Central memory CD4-positive, alpha-beta T cell (primary cell): ENCODE measurements at places on chromosomes 12 and 14.

DNA sequence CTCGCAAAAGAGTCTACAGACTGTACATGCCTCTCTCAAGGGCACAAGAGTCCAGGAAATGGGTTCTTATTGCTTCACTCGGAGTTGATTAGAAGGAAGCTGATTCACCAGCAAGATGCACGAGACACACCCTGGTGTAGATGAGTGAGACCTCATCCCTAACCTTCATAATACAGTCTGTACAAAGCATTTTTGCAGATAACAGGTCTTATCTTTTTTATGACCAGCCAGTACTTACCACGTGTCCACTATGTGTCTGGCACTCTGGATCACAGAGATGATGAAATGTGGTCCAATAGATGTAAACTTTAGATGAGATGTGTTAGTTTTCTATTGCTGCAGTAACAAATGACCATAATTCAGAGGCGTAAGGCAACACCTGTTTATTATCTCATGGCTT lies 53.4 kb upstream of the PWP1 start:
- DNase-seq, result no peak

DNA sequence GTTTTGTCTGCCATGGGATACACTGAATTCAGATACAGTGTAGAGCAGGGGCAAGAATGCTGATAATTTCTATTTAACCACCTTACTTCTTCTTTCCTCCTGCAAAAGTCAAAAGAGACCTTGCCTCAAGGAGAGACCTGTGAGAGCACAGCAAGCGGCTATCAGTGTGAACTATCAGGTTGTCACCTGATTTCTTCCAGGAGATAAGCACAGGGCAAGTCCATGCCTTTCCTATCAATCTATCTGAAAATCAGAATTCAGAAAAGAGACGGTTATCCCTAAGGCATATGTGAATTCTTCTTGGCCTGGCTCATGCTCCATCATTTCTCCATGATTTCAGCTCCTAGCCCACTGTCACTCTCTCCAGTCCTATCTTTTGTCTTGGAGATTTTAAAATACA lies 128.9 kb upstream of the CCND2 start:
- no peak for DNase-seq

- no peak for DNase-seq
These were observed 1319.8 kb downstream of the TMEM121 start for GRCh38 chr14:106846218-106846617.

DNA sequence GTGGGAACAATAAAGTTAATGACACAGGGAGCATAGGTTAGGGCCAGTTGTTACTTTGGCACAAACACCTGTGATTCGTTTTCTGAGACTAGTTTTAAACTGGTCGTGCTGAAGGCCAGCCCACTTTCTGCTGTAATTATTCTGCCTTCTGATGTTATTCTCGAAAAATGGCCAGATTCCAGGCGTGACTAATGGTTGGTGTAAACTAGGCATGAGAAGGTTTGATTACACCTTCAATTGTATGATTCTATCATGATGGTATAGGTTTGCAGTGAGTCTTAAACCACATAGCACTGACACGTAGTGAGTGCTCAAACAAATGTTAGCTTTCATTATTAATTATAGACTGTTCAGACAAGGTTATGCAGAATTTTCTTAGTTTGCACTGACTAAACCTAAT lies 39.0 kb downstream of the CKB start:
- no peak for DNase-seq

- no peak for DNase-seq
These were observed 55.5 kb downstream of the CHGA start for GRCh38 chr14:92978229-92979021.

DNA sequence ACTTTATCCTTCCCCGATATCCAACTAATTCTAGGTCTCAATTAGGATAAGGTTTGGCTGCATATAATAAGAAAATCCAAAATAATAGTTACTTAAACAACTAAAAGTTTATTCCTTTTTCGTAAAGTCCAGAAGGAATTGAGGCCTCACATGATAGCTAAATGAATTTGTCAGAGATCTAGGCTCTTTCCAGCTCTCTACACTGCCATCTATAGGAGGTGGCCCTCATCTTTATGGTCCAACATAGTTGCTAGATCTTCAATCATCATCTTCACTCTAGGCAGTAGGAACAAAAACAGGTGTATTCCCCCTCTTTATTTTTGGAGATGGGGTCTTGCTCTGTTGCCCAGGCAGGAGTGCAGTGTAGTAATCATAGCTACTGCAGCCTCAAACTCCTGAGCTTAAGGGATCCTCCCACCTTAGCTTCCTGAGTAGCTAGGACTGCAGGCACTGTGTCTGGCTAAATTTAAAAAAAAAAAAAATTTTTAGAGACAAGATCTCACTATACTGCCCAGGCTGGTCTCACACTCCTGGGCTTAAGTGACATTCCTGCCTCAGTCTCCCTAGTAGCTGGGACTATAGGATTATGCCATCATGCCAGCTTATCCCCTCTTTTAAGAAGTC lies 46.5 kb upstream of the SAV1 start:
- no peak for DNase-seq

DNA sequence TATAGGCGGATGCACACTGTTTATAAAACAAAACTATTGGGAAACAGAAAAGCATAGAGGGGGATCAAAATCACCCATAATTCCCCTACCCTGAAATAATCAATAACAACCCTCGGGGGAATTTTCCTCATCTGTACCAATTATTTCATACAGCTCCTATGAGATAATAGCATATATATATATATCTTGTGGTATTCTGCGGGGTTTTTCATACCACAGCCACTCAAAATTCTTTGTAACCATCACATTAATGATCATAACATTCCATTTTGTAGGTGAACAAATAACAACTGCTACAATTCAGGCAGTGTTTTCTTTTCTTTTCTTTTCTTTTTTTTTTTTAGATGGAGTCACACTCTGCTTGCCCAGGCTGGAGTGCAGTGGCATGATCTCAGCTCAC lies 35.3 kb downstream of the P2RX7 start:
- no peak for DNase-seq

GRCh38 chr14:82159624-82160023 lies 626.0 kb upstream of the SEL1L start:
- DNase-seq, result no peak

- no peak for DNase-seq
These were observed 10.4 kb downstream of the LTBR start for GRCh38 chr12:6394398-6394797.

DNA sequence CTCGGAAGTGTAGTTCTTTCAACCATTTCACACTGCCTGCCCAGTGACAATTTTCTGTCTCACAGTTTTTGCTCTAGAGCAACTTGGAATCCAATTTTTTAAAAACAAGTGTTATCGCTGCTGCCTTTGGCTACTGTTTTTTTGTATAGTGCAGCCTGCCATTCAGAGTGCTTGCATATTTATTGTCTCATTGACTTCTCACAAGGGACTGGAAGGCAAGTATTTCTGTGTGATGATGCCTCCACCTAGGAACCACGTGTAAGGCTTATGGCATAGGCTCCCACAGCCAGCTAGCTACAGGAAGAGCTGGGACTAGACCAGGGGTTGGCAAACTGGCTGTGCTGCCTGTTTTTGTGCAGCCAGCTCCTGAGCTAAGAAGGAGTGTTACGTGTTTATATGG lies 903 bp downstream of the PARPBP start:
- no peak for DNase-seq

- no peak for DNase-seq
These were observed 91.2 kb upstream of the PARP11 start for GRCh38 chr12:3964439-3964838.

GRCh38 chr12:108879615-108880254 lies at the start of gene DAO:
DAO (plus strand) TSS chr12:108880092; CDS start chr12:108885007, 4,915 bp downstream.
- no peak for DNase-seq

GRCh38 chr12:47867495-47867941 lies 37.3 kb downstream of the VDR start:
- no peak for DNase-seq

DNA sequence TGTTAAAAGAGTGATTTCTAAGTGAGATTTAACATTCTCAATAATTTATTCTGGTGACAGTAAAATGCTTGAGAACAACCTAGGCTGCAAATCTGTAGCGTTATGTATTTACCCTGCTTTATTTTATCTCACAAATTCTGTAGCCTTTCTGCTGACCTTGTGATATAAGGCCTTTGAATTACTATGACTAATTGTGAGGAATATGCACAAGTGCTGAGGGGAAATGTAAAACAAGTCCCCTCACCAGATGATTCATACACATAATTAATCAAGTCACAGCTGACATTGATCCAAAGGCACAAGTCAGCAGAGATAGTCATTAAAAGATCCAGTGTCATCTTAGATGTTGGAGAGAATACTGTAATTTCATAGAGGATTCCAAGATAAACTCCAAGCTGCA lies 992.7 kb upstream of the USP15 start:
- DNase-seq, result no peak

DNA sequence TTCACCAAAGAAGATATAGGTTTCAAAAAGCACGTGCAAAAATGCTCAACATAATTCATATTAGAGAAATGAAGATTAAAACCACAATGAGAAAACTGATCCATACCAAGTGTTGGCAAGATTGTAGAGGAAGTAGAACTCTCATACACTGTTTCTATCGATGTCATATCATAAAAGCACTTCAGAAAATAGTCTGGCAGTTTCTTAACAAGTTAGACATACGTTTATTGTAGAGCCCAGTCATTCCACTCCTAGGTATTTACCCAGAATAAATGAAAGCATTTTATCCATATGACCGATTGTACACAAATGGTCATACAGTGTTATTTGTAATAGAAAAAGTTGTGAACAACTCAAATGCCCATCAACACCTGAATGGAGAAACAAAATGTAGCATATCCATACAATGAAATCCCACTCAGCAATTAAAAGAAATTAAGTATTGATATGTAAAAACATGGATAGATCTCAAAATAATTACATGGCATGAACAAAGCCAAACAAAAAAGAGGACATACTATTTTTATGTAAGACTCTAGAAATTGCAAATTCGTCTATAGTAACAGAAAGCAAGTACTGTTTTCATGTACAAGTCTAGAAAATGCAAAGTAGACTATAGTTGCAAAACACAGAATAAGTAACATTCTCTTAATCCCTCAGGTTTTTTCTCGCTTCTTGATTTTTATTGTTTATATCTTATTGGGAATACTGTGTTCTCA lies 41.0 kb downstream of the USP15 start:
- no peak for DNase-seq

GRCh38 chr12:12909995-12910420 lies 18.6 kb downstream of the GPRC5A start:
- DNase-seq, result no peak

GRCh38 chr12:14868916-14869506 lies 16.6 kb downstream of the MGP start:
- DNase-seq, result no peak

- DNase-seq, result peak; percentile 66
These were observed 46.7 kb downstream of the GXYLT1 start for GRCh38 chr12:42097971-42098370.

- no peak for DNase-seq
These were observed 36.8 kb downstream of the SLC5A8 start for GRCh38 chr12:101173197-101173749.

GRCh38 chr12:84413656-84414055 lies 498.9 kb downstream of the SLC6A15 start:
- no peak for DNase-seq

DNA sequence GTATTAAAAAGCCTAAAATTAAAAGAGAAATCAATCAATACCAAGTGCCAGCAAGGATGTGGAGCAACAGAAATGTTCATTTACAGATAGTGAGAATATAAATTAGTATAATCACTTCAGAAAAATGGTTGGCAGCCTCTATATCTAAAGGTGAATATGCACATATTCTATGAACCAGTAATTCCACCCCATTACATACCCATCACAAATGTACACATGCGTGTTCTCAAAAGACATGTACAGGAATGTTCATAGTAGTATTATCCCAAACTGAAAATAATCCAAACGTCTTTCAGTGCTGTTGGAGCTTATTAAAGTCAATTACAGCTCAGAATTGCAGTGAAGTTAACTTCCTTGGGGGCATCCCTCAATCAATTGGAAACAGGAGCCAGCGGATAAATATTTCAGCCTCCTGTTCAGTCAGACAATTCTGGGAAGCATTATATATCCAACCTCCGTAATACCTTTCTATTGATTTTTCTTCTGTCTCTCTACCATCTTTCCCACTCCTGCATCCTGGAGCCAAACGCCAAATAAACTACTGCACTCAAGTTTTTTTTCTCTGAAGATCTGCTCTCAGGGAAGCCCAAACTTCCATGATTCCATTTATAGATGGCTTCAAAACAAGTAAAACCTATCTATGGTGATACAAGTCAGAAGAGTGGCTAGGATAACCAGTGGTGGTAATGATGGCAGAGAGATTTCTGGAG lies 45.0 kb upstream of the OR5AU1 start:
- DNase-seq, result no peak

DNA sequence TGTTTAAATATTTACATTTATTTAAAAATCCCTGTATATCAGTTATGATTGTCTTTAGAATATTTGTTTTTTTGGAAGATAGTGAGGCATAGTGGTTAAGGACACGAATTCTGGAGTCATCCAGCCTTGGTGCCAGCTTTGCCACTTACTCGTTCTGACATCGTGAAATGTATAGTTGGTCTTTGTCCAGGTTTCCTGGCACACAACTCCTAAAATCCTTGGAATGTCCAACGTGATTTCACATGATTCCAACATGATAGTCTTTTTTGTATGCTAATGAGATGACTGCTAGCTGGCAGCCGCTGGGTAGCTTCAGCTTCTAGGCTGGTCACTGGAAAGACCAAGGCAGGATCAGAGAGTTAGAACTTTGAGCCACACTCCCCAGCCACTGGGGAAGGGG lies 64.8 kb downstream of the PRICKLE1 start:
- no peak for DNase-seq

DNA sequence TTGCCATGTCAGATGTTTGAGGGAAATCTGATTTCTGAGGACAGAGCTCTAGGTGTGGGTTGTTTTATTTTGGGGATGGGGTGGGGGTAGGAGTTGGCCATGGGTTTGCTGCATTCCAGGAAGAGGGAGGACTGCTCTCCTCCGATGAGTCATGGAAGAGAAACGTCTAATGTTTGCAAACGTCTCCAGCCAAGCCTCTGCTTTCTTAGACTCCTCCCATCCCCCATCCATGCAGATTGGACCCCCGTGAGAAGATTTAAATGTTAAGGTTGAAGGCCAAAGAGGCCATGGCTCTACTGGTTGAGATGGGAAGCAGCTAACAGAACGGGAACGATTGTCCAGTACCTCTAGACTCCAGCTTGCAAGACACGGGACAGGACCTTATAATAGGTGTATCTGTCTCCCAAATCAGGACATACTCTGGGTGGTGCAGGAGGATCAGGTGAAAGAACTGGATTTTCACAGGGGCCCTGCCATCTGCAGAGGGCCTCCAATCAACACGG lies 11.4 kb upstream of the ATP2A2 start:
- DNase-seq, result no peak

GRCh38 chr14:95192311-95192710 lies 35.0 kb upstream of the DICER1 start:
- no peak for DNase-seq

DNA sequence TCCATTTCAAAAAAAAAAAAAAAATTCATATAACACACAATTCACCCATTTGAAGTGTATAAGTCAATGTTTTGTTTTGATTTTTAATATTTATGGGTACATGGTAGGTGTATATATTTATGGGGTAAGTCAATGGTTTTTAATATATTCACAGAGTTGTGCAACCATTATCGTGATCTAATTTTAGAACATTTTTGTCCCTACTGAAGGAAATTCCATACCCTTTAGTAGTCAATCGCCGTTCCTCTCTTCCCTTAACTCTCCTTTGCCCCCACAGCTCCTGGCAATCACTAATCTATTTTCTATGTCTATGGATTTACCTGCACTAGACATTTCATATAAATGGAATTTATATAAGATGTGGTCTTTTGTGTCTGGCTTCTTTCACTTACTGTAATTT lies 92.8 kb downstream of the TRAFD1 start:
- DNase-seq, result no peak
